ENCODE measurements at places on chromosomes 3 and 15.

GRCh38 chr3:55487381-55488241 is 505 bp upstream of the WNT5A start:
- no peak for DNase-seq

DNA sequence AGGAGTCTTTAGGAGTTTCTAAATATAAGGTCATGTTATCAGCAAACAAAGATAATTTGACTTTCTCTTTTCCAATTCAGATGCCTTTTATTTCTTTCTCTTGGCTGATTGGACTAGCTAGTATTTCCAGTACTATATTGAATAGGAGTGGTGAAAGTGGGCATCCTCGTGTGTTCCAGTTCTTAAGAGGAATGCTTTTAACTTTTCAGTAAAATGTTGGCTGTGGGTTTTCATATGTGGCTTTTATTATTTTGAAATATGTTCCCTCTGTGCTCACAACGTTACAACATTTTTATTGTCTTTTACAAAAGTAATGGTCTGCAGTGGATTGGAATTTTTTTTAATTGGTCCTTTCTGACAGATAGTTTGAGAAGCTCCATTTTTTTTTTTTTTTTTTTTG is 8.2 kb upstream of the ZNF280D start:
- no peak for DNase-seq

DNA sequence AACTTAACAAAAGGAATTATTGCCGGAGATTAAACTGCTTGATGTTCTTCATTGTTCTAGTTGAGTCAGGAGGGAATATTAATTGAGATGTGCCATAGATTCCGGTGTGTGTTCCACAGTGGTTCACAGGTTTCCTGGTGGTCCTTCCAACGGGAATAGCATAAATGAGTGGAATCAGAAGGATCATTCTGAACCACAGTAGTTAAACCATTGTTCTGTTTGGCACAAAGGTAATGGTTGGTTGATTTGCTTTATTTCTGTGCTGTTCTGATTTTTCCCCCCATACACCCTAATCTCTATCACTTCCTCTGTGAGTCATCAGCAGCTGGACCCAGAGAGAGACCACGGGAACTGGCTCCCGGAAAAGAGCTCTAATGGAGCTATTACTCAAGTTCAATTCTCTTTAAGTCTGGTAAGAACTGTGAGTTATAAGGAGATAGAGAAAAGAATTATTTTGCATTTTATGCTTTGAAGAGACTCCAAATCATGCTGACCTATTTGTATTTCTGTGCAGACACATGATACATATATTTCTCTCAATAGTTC is 627.2 kb downstream of the ZIC1 start:
- DNase-seq, result no peak

DNA sequence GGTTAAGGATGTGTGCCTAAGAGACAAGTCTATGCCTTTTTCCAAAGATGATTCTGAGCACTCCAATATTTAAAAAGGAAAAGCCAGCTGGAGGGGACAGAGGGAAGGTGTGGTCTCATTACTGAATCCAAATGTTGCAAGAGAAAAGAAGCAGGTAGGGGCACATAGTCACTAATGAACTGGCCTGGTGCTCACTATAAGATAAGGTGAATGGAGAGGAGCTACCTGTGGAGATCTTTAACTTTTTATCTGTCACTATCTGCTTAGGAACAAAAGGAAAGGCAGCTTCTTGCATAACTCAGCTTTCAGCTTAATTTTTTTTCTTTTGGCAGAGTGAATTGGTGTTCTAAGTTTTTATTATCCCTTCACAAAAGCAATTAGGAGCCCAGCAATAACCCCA is 69.1 kb downstream of the RPN1 start:
- DNase-seq, result no peak

DNA sequence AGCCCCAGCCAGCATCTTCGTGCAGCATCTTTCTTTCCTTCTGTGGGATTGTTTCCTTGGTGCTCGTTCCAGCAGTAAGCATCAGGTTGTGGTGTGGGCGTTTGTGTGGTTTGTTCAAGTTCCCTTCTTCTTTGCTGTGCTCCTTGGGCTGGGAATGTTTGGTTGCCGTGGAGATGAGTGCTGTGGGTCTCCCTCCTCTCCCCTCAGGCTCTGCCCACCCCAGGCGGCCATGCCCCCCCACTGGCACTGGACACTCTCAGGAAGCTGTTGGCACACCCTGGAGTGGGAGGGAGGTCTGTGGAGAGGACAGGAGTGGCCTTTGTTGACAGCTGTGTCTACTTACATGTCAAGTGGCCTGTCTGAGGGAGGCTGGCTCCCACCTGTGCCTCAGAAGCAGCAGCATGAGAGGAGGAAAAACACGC is 46.5 kb upstream of the SACM1L start:
- no peak for DNase-seq

- no peak for DNase-seq
These were observed 257.2 kb upstream of the NECTIN3 start for GRCh38 chr3:110814170-110815007.

GRCh38 chr15:82298032-82298431 is 35.4 kb downstream of the SAXO2 start:
- no peak for DNase-seq

- DNase-seq, result no peak
These were observed 4.7 kb upstream of the GRAMD2A start for GRCh38 chr15:72202302-72202701.

DNA sequence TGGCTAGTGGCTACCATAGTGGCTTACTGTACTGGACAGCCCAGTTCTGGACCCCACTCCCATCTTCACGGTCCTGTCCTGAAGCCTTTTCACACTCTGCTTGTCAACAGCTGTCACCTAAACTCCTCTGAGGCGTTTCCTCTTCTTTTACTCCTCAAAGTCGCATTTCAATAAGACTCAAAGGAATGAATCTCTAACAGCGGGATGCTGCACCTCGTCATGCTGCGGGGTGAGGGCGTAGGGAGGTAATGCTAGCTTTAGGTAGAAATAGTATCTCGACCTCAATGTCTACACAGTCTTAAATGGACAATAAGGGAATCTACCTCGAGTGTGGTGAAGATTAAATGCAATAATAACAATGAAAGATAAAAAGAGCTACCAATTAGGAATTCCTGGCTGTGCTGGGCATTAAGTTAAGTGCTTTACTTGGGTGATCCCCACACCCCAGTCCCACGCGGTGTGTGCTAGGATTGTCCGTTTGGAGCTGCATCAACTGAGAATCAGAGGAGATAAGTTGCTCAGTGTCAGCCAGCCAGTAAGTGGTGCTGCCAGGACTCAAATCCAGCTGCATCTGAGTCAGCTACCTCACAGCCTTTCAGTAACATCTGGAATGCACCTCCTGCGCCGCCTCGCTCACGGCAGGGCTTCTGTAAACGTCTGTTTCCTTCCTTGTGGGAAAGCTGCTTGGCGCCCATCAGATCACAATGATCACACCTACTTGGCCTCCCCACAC is 14.0 kb downstream of the PLA2G4D start:
- DNase-seq, result no peak

- no peak for DNase-seq
These were observed 105.1 kb upstream of the GALNT15 start for GRCh38 chr3:16069149-16069922.

DNA sequence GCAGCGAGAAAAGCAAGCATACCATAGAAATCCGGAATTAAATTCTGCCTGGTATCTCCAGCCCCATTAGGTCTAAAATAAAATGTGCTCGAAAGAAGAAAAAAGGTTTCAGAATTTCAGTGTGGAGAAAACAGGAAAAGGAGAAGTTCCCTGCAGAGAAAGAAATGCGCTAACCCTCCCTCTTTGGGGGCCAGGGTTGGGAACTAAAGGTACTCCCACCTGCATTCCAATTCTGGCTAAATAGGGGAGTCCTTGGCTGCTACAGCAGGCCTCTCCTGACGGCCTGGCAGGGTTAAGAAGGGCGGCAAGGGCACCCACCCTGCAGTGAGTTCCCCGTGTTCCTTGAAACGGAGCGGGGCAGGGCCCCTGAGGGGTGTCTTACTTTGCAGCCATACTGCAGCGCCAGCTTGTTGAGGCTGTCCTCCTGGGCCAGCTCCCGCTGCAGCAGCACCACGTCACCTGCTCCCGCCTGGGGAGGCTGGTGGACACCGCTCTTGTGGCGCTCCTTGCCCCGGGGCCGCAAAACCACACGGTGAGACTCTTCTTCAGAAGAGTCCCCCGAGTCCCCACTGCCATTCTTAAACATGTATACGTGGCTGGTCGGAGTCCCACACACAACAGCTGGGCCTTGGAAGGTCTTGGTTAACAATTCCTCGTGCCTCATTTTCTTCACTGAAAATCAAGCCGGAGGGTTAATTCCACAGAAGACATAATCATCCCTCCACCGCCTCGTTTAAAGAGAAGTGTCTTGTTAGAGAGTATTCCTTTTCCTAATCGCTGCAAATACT is 1.7 kb downstream of the LYSMD4 start:
- DNase-seq, result no peak

GRCh38 chr3:87145553-87145952 is 81.6 kb upstream of the CHMP2B start:
- DNase-seq, result no peak

DNA sequence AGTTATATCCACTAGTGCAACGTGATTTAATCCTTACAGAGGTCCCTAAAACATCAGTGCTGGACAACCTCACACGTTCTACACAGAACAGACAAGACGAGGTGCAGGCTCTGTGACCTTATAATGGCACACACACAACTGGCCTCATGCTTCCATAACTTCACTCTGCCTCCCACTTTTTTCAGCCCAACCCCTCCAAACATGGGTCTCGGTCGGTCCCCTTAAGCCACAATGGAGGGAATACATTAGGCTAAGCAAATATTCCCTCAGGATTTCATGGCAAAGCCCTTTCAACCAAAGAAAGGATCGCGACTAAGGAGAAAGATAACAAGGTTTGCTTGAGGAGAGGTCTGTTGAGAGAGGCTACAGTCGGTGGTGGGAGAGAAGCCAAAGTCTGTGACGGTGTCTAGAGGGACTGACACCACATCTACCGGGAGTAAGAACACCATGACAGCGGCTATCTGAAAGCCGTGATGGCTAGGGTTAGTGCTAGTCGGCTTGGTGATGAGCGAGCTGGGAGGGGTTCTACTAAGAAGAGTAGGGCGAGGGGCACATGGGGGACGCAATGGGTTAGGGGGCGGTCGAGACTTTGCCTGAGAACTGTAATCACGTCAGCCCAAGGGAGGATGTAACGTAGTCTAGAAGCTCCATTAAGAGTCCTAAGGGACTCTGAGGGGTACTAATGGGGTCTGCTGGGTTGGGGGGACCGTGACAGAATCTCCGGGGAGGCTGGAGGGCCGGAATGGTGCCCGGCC is 1.0 kb downstream of the MYO9A start:
- DNase-seq, result no peak

GRCh38 chr3:46939578-46940445 is 36.7 kb downstream of the CCDC12 start:
- no peak for DNase-seq

DNA sequence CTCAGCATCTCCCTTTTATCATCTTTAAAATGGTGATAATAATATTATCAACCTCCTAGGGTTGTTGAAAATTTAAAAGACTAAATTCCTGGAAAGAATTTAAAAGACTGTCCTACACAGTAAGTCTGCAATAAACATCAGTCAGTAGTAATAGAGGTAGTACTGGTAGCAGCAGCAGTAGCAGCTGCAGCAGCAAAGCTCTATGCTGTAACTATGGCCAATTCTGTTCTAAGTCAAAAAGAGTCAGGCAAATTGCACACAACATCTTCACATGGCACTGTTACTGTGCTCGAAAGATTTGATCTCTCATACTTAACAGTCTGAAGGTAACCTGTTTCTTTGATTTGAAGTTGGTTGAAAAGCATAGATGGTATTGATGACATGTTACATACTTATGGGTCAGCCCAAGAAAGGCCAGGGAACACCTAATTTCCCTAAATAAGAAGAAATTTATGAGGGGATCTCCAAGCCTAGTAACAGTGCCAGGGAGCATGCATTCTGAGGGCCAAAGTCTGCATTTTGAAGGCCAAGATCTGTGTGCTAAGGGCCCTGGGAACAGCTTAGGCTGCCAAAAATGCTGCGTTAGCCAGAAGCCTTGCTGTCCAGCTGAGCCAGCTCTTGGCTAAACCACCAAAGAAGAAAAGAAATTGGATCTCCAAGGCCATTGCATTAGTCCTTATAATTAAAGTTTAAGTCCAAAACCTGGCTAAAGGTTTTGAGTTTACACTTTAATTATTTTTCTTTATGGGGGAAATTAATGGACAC is 68.2 kb downstream of the SIDT1 start:
- peak; percentile 5 for DNase-seq

- DNase-seq, result peak; percentile 34
These were observed 7.2 kb downstream of the TMOD2 start for GRCh38 chr15:51758645-51759044.

GRCh38 chr15:69337138-69337537 is 38.4 kb downstream of the PAQR5 start:
- no peak for DNase-seq

DNA sequence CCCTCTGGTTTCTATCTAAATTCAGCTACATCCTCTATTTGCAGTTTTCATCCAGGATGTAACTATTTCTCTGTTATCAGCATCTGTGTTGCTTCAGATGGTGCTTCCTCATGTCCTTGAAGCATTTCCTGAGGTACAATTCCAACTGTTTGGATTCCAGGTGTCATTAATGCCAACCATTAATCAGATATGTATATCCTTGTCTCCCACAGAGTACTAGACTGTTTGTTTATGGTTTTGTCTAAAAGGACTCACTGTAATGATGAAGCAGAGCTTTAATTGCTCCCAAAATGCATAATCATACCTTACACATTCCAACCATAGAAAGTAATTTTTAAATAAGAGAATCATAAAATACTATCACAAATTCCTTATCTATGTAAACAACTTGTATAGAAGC is 288.5 kb upstream of the MME start:
- no peak for DNase-seq
